ENCODE measurements at places on chromosomes 7 and 10. TPM values are rescaled to one million over a fixed set of nuclear protein-coding genes. Genes with fewer than 3 reads are reported as not detected.

GRID2IP gene
- total RNA-seq = not detected

CPVL gene
- 0.66 TPM for total RNA-seq

GPR37 gene
- 4.5 TPM for total RNA-seq

FOXP2 gene
- total RNA-seq = 10.9 TPM

UCMA gene
- not detected for total RNA-seq

VWDE gene
- not detected for total RNA-seq

PCLO gene
- 0.33 TPM for total RNA-seq

ANKRD2 gene
- total RNA-seq = 0.50 TPM

NUTM2D gene
- 2.2 TPM for total RNA-seq

UCN3 gene
- not detected for total RNA-seq

OR9A2 gene
- not detected for total RNA-seq

FAM180A gene
- 80.0 TPM for total RNA-seq

SUN3 gene
- not detected for total RNA-seq

SPAM1 gene
- total RNA-seq = not detected

DGKI gene
- total RNA-seq = 1.7 TPM

PON3 gene
- not detected for total RNA-seq

BRI3 gene
- total RNA-seq = 74.3 TPM

KCNMA1 gene
- 44.8 TPM for total RNA-seq

CALHM3 gene
- not detected for total RNA-seq

TUBB8 gene
- total RNA-seq = not detected

ZNF735 gene
- not detected for total RNA-seq

GIMAP8 gene
- total RNA-seq = 0.15 TPM

MAT1A gene
- under 0.01 TPM for total RNA-seq

EIF3B gene
- total RNA-seq = 189 TPM

PRLHR gene
- not detected for total RNA-seq

IL6 gene
- total RNA-seq = 2.2 TPM

EEPD1 gene
- 19.4 TPM for total RNA-seq

STRIP2 gene
- 5.1 TPM for total RNA-seq

PHYH gene
- total RNA-seq = 29.3 TPM

SRI gene
- 183 TPM for total RNA-seq

DAGLB gene
- total RNA-seq = 15.6 TPM

FEZF1 gene
- not detected for total RNA-seq

LIPM gene
- not detected for total RNA-seq

KIF5B gene
- total RNA-seq = 145 TPM

CCDC146 gene
- total RNA-seq = 2.2 TPM

TDRD1 gene
- 0.50 TPM for total RNA-seq

TOMM7 gene
- total RNA-seq = 147 TPM

SPDYE6 gene
- total RNA-seq = 0.15 TPM

ATRNL1 gene
- total RNA-seq = 0.66 TPM

VAX1 gene
- not detected for total RNA-seq

SYNPO2L gene
- not detected for total RNA-seq

TRIL gene
- total RNA-seq = 0.58 TPM

UNCX gene
- not detected for total RNA-seq

CALHM1 gene
- not detected for total RNA-seq

TFR2 gene
- not detected for total RNA-seq

GNGT1 gene
- total RNA-seq = not detected

ASAH2 gene
- total RNA-seq = 0.17 TPM

ARID5B gene
- 105 TPM for total RNA-seq

ATP5MK gene
- 91.6 TPM for total RNA-seq

UBE2H gene
- total RNA-seq = 75.9 TPM

RHEB gene
- total RNA-seq = 74.9 TPM

TMEM168 gene
- 26.8 TPM for total RNA-seq

TAS2R4 gene
- 1.7 TPM for total RNA-seq

NOM1 gene
- total RNA-seq = 11.6 TPM

GRID1 gene
- not detected for total RNA-seq

RTKN2 gene
- 1.3 TPM for total RNA-seq

NXPH1 gene
- total RNA-seq = not detected

STN1 gene
- 46.3 TPM for total RNA-seq
